ENCODE measurements at places on chromosomes 5 and 9.

- DNase-seq = no peak
Measured at GRCh38 chr9:102295188-102295587, 556.7 kb upstream of the GRIN3A start.

GRCh38 chr5:102794677-102795331 is 39.7 kb downstream of the PAM start:
- DNase-seq = no peak

DNA sequence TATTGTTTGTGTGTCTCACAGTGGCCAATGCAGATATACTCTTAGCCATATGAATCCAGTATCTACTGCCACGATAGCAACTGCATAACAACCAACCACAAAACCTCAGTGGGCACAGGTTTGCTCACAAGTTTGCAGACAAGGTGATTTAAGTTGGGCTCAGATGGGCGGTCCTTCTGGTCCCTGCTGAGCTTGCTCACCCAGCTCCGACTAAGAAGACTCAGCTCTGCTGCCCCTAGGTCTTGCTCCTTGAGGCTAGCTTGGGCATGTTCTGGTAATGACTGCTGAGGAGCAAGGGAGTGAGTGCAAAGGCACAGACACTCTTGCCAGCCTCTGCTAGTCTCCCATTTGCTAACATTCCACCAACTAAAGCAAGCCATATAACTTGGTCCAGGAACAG is 52.6 kb downstream of the MTX3 start:
- DNase-seq = no peak

GRCh38 chr5:172749881-172750633 is 20.9 kb downstream of the DUSP1 start:
- DNase-seq = no peak

DNA sequence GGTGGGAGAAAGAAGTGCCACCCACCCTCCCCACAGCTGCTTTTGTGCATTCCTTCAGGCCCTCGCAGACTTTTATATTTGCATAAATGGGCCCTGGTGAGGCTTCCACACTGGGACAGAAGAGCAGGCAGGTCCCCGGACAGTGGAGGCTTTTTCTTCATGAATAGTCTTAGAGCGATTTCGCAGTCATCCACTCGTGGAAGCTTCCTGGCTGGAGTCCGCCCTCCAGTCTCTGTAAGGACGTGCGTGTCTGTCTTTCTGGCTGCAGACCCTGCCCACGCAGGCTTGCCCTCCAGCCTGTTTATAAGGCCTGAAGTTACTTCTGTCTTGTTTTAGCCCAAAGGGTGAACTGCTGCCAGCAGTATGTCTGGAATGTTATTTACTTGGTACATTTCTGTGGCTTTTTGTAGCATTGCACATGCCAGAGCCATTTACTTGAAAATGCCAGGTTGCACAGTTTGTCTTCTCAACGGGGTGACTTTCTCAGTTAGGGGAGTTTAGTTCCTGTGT is 195.7 kb downstream of the AOPEP start:
- DNase-seq = no peak

- DNase-seq = no peak
Measured at GRCh38 chr5:7638456-7638855, 212.5 kb downstream of the CFAP90 start.

- no peak for DNase-seq
Measured at GRCh38 chr5:20248118-20248517, 260.1 kb upstream of the CDH18 start.

DNA sequence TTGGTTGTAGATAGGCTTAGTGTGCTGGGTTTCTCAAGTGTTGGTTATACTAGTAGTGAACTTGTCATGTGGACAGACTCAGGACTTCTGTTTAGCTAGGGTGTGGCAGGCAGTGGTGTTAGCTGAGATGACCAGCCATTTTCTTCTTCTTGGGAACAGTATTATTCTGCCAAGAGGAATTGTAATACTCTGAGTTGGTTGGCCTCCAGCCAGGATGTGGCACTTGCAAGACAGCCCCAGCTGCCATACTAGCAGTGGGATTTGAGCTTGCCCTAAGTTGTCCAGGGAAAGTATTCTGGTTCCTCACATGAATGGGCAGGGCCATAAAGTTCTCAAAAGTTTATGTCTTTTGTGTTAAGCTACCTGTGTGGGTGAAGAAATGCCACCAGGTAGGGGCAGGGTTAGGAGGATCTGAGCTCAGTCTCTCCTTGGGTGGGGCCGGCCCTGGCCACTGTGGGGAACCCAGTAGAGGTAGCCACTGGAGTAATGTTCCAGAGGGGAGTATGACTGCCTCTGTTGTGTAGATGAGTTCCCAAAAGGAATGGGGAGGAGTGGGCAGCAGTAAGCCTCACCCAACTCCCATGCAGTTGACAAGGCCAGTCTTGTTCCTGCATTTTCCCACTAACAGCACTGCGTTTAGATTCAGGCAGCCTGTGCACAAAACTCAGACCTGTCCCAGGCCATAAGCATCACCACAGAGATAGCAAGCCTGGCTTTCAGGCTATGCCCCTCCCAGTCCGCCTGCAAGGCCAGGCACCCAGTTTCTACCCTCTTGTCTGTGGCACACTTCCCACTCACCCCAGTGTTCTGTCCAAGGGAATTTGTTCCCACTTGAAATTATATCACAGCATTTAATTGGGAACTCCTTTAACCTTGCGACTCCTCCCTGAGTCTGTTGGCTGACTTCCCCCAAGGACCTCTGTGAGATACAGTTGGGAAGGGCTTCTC is 250.7 kb downstream of the ANXA1 start:
- no peak for DNase-seq

GRCh38 chr5:139387611-139388197 is 2.0 kb downstream of the MZB1 start:
- no peak for DNase-seq

GRCh38 chr5:150568663-150569062 is 60.7 kb downstream of the NDST1 start:
- no peak for DNase-seq

All from thymus (tissue), 14 donors.